ENCODE measurements at places on chromosomes 7 and 10.

DNA sequence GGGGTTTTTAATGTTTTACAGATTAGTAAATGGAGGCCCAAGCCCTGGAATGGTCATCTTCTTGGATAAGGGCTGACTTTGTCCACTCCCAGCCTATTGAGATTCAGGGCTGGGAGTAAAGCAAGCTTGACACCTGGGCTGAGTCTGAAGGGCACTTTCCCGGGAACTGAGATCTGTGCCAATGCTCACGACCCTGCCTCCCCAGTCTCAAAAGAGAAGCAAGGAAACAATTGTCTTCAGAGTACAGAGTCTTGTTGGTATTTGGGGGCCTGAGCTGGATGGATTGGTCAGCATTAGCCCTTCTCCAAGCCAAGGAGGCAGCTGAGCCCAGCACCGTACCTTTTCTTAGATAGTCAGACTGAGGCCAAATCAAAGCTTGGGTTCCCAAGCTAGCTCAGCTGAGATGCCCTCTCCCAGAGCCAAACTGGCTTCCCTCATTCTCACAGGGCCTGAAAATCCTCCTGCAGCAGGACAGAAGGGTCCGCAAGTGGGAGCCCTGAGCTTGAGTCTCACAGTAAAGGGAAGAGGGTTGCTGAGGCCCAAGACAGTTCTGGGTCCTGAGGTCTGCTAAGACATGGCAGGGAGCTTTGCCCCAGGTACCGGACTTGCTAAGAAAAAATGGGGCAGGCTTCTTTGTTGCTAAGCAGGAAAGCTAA is 3.7 kb downstream of the DDIT4 start:
- no peak for DNase-seq

DNA sequence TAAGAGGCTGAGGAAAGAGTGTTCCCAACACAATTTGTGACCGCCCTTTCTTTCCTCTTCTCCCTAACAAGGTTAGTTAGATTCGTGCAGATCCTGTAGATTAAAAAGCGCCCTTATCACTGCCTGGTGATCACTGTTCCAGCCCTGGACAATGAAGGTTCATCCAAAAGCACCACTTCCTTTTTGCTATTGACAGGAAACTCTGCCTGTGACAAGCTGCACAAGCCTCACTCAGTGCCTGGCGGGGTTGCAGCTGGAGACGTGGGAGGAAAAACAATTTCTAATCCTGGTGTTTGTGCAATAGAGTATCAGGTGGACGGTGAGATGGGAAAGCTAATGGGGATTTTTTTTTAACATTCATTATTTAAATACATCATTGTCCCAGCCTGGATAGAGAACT is 105.9 kb upstream of the CAV2 start:
- DNase-seq = no peak

- DNase-seq = no peak
These were observed 564.1 kb downstream of the ATRNL1 start for GRCh38 chr10:115657161-115657860.

DNA sequence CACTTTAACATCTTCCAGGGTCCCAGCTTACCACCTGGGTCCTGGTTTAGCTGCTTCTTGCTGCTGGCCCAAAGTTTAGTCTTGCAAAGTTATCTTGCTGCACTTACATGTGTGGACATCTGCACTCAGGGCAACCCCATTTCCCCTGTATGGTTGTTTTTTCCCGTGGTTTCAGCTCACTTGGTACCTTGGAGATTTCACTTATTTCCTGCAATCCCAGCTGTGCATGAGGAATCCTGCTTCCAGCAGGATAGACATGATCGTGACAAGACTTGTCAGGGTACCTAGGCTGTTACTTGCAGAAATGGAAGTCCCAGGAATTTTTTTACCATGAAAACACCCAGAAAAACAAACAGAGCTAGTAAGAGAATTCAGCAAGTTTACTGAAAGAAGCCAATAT is 95.9 kb upstream of the LEP start:
- DNase-seq = no peak

- DNase-seq = no peak
These were observed 320.2 kb downstream of the ELMO1 start for GRCh38 chr7:37128327-37129034.

GRCh38 chr10:114576132-114576487 is 82.0 kb downstream of the ABLIM1 start:
- DNase-seq = no peak

DNA sequence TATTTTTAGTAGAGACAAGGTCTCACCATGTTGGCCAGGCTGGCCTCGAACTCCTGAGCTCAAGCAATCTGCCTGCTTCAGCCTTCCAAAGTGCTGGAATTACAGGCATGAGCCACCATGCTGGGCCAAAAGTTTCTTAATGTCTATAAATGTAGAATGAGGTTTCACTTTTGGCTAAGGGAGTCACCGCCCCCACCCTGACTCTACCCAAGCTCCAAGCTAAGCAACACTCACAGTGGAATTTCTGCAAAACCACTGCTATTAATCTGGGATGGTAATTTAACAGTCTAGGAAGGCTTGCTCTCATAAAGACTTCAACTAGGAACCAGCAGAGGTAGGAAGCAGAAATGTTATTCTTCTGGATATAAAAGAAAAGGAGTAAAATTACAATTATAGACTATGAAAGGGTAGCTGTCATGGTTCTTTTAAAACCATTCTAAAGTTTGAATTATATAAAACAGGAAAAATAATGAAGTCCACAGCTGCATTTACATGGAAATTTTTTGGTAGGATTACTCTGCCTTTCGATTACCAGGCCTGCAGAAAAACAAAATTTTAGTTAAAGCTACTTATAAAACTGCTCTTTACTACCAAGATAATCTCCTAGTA is 211.6 kb downstream of the SFMBT2 start:
- no peak for DNase-seq

DNA sequence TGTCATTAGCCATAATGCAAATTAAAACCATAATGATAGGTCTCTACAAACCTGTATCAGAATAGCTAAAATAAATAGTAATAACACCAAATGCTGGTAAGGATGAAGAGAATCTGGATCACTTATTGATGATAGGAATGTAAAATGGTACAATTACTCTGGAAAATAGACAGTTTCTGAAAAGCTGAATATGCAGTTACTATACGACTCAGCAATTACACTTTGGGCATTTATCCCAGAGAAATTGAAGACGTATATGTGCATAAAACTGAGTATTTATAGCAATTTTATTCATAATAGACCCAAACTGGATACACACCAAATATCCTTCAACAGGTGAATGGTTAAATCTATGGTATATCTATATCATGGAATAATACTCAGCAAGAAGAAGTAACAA is 7.9 kb downstream of the RPA3 start:
- no peak for DNase-seq

- DNase-seq = no peak
These were observed 650 bp upstream of the SORBS1 start for GRCh38 chr10:95561864-95562177.

GRCh38 chr7:3568516-3568915 is 267.5 kb downstream of the SDK1 start:
- no peak for DNase-seq

GRCh38 chr7:1940402-1940786 is 270.3 kb downstream of the ELFN1 start:
- peak; percentile 22 for DNase-seq

DNA sequence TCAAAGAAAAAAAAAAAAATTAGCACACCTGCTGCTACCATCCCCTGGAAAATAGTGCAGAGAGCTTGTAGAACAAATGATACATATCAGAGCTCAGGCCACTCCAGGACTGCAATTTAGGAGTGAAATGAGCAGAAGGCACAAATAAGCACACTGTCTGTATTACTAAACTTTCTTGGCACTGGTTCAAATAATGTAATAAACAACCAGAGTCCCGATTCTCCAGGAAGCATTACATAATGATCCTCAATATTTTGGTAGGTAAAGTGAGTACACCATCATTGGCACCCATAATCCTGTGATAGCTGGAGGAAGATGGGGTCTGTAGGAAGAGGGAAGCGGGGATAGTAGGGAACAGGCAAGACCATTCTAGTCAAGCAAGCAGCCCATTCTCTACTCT is 74.3 kb downstream of the SVOPL start:
- DNase-seq = no peak

GRCh38 chr10:47019155-47020145 is 108.2 kb downstream of the PTPN20 start:
- no peak for DNase-seq

- no peak for DNase-seq
These were observed 9.1 kb downstream of the PRKG1 start for GRCh38 chr10:51083356-51083853.

DNA sequence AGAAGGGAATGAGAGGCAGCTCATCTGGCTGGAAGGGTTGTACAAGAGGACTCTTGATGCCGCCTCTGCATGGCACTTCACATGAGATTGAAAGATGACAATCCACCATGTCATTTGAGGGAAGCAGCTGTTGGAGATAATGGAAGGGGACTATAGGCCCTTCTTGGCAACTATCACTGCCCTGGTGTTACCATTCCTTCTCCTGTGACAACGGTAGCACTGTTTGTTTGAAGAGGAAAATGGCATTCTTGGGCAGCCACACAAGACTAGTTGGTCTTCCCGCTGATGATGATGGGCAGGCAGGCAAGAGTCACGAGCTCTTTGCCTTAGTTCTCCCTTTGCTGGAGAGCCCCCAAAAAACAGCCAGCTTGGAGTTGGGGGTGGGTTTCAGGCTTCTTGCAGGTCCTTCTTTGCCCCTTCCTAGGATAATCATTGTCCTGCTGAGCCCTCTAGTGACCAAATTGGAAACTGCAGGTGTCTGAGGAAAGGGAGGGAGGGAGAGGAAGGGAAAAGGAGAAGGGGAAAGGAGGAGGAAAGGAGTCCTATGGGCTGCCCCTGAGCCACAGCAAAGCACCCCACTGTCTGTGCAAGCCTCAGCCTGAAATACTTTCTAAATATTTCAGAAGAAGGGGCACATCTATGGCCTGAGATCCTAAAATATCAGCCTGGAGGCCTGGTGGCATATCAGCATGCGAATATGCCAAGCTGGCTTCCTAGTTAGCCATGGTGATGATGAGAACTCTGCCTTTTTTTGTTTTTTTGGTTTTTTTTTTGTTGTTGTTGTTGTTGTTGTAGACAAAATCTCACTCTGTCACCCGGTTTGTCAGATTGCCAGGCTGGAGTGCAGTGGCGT is 165.6 kb upstream of the KMT2E start:
- DNase-seq = peak; percentile 62

GRCh38 chr7:114293289-114294012 is 121.2 kb upstream of the FOXP2 start:
- no peak for DNase-seq

DNA sequence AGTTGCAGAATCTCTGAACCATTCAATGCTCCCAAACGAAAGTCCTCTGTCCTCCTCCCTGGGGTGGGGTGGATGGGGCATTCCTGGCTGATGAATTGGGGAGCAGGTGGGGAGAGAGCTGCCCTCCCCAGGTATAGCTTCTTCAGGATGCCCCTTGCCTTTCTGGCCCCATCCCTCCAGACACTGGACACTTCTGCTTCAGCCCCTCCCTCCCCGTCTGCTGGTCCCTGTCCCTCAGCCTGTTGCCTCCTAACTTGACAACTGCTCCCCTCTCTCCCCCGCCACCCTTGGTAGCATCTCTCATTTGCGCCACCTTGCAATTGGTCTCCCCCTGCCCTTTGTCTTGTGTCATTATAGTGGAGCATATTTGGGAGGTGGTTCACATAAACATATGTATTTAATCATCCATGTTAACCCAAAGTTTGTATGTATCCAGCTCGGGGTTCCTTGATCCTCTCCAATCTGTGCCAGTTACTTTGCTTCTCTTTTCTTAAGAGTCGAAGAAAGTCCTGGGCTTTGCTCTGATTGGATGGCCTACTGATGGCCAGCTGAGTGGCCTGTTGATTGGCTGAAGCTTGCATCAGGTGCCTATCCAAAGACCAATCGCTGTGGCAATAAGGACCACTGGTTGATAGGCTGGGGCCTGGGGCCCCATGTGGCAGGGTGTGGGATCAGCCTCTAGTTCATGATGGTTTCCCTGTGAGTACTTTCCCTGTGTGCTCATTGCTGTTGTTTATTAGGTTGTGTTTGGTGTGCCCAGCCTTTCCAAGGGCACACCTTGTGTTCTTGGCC is 4.0 kb upstream of the GCK start:
- DNase-seq = no peak

GRCh38 chr7:15515252-15515651 is 46.6 kb downstream of the AGMO start:
- no peak for DNase-seq
